ENCODE measurements at places on chromosomes 3 and 15. TPM values are rescaled to one million over a fixed set of nuclear protein-coding genes. Genes with fewer than 3 reads are reported as not detected.
A peak's percentile ranks its signal among the peaks of the same experiment; 100 is the strongest.

Gene SH3GL3
- 8.4 TPM for total RNA-seq

Gene RETNLB
- total RNA-seq: not detected

Gene ANKRD34C
- 0.03 TPM for total RNA-seq

GRCh38 chr15:73983211-73983727 lies 8.8 kb downstream of the STOML1 start:
- H3K36me3 ChIP-seq: no peaks in the 10 kb centered on the region
- DNase-seq: peak; percentile 39
- H3K27me3 ChIP-seq: no peaks in the 10 kb centered on the region
- H3K27ac ChIP-seq: peak overlapping the region; percentile 95
- no peak overlapping the region for H3K4me3 ChIP-seq
- peaks cover 23% of the 10 kb centered on the region for H3K4me1 ChIP-seq

DNA sequence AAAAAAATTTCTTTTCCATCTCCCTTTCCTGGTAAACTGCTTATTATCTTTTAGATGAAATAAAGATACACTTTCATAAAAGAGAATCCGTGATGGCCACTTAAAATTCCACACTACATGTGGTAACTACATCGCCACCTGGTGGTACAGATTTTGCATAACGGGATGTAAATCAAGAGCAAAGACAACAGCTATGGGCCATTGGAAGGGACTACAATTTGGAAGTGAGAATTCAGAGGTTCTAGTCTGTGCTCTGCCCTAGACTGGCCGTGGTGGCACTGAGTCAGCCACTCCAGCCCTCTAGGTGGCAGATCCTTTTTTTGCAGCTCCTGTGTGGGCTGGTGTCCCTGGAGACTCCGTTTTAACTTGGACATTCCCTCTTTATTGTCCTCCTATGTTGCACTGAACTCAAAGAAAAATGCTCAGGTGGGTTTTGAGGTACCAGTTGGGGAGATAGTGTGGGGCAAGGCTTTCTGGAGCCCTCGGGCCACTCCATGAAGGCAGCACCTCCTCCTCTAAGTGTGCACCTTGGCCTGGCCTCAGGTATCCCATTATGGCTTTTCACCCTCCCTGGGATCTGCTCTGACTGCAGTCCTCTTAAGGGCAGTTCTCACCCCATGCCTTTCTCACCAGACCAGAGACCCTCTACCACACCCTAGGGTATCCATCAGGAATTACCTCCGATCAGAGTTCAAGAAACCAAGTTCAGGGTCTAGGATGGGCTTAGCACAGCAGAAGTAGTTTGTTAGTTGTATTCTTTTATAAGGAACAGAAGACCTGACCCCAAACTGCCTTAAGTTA lies 54.9 kb downstream of the SPSB4 start:
- H3K27me3 ChIP-seq: no peaks in the 10 kb centered on the region
- H3K4me1 ChIP-seq: peaks cover 3% of the 10 kb centered on the region
- DNase-seq: peak; percentile 96

Measured in lung (tissue), 17 donors.